AG09319 (cell line): ENCODE measurements at places on chromosomes 6 and 20.

DNA sequence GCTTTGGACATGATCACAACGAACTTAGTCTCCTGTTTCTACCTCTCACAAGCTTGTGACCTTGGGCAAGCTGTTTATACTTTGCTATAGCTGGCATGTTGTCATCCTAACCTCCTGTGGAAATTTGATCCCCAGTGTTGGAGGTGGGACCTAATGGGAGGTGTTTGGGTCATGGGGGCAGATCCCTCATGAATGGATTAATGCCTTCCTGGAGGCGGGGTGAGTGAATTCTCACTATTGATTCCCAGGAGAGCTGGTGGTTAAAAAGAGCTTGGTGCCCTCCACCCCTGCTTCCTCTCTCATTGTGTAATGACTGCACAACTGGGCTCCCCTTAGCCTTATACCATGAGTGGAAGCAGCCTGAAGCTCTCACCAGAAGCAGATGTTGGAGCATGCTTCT, 228.9 kb downstream of the HIVEP2 start:
- no peak for DNase-seq

- DNase-seq, result no peak
Measured at GRCh38 chr6:3908961-3909360, 59.8 kb downstream of the FAM50B start.

- DNase-seq, result no peak
Measured at GRCh38 chr20:23658989-23659609, 21.3 kb upstream of the CST3 start.

DNA sequence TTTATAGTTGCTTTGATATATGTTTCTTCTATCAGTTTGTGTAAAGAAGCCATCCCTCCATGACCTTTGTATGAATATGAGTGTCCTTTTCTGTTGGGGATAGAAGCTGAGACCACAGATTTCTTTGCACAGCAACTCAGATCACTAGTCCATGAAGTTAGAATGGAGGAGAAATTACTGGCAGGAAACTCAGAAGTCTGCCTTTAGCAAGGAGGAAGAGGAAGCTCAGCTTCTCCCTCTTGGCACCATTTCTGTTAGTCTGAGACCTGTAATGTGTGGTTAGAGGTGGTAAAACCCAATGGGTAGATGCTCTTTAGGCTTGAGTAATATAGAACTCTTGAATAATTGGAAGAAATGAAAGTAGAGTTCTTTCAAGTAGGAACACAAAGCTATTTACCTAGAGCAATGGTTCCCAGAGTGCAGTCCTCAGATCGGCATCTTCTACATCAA, 995.3 kb upstream of the FLRT3 start:
- no peak for DNase-seq

GRCh38 chr20:33291830-33292355, 8.9 kb downstream of the BPIFB1 start:
- DNase-seq, result no peak
